Left cardiac atrium (tissue), 4 donors: ENCODE measurements at places on chromosomes 12 and 14. TPM values are rescaled to one million over a fixed set of nuclear protein-coding genes. Genes with fewer than 3 reads are reported as not detected.

DNA sequence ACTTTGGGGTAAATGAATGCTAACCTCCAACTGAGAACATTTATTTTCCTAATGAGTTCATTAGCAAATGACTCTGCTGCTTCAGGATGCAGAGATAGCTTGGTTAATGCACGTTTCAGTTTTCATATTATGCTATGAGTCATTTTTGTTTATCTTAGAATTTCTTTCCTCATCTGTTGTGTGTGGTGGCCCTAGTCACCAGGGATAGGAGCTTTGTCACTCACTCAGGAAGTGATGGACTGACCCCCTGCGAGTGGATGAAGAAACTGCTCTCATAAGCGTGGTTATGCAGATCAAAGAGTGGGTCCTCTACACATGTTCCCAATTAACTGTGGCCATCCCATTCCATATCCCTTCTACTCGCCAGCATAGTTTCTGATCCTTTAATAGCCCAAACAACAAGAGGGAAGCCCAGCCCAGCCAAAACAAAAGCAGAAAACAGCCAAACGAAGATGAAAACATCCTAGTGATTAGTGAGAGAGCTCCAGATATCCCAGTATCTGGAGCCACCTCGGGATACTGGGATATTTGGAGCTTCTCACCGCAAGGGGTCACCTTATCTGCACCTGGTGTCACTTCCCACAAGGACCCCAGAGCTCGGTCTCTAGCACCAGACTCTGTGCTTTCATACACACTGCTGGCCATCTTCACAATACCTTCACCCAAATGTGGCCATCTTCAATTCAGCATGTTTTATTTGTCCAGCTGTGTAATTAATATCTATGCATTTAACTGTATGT is 8.6 kb downstream of the TC2N start:
- DNase-seq, result no peak

DNA sequence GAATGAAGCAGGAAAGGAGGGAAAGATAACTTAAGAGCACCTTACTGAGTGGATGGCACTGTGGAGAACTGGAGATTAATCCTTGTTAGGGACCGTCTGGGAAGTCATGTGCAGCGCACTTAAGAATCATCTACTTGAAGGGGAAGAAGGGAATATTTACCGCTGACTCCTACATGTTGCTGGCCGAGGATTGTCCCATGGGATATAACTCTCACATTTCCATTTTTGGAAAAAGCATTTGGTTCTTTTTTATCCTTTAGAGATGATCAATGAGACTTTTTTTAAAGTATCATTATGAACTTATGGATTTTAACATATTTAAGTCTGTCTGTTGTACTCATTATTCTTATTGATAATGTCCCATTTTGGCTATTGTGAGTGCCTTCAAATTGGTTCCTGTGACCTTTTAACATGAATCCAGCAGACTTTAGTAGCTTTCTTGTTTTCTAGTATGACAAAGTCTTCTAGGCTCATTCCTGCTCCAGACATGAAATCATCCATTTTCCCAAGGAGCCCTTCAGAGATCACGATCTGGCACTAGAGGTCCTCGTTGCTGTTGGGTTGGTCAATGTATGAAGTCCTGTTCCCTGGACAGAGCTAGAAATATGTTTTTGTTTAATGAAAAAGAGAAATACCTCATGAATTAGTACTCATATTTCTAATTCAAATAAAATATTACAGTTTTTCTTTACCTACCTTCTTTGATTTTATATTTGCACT is 20.2 kb upstream of the FAM234B start:
- no peak for DNase-seq

DNA sequence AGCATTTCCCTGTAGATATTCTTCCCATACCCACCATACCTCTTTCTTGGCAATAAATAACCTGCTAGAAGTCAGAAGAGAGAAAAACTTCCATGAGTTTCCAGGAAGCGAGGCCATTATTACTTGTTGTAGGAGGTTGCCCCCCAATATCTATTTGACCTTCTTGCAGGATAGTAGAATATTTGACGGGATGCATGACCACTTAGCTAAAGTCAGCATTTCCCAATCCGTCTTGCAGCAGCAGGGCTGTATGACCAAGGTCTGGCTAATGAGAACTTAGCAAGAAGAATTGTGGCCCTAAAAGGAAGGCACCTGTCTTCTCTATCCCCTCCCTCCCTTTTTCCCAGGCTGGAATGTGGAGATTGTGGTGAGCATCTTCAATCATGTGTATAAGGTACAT is 51.5 kb downstream of the NINJ2 start:
- no peak for DNase-seq

DNA sequence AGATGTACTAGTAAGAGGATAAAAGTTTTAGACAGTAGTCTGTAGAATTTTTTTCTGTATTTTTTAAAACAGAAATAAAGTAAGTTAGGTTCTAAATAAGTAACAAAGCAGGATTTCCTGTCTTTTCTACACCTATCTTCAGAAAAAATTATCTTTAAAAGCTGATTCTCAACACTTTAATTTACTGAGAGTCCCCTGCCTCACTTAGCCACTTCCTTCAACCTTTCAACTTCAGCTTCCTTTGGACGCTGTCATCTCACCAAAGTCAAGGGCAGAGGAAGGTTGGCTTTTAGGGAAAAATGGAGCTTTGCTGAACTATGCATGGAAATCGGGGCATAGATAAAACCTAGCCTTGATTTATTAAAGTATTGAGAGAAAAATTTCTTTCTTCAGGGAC is 44.9 kb upstream of the CERS5 start:
- no peak for DNase-seq

DNA sequence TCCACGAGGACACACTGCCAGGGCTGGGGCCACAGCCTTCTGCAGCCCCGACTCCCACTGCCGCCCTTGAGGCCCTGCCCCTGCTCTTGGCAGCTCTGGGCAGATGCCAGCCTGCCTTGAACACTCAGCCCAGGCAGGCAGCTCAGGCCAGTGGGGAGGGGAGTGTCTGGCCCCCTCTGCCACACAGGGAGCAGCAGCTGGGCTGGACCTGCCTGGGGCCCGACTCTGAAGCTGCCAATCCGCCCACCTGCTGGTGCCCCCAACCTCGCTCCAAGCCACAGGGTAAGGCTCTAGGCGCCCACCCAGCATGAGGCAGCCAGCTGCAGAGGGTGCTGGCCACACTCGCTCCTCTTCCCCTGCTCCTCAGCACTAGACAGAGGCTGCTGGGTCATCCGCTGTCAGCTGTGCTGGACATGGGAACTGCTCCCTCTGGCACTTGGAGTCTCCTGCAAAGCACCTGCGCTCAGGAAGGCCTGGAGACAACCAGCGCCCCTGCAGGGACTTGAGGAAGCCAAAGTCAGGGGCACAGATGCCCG is 24.6 kb upstream of the NUDT14 start:
- no peak for DNase-seq

ABCD2 gene
- total RNA-seq, result 8.0 TPM

POTEM gene
- not detected for total RNA-seq

GRCh38 chr12:78149459-78149858 is 318.8 kb downstream of the NAV3 start:
- DNase-seq, result no peak

DNA sequence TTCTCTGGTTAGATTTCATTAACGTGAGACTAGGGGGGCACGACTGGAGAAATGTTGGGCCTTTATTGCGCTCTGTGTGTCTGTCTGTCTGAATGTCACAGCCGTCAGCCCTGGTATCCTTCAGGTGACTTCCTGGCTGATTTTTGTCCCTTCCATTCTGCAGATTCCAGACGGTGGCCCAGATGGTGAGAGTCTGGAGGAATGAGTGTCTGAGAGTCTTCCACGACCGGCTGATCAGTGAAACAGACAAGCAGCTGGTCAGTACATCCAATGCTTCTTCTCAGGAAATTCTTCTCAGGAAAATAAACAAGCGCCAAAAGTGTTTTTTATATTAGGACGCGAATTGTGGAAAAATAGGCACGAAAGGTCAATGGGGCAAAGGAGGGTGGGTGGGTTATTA is 93.5 kb downstream of the CCDC92 start:
- DNase-seq, result no peak

DNA sequence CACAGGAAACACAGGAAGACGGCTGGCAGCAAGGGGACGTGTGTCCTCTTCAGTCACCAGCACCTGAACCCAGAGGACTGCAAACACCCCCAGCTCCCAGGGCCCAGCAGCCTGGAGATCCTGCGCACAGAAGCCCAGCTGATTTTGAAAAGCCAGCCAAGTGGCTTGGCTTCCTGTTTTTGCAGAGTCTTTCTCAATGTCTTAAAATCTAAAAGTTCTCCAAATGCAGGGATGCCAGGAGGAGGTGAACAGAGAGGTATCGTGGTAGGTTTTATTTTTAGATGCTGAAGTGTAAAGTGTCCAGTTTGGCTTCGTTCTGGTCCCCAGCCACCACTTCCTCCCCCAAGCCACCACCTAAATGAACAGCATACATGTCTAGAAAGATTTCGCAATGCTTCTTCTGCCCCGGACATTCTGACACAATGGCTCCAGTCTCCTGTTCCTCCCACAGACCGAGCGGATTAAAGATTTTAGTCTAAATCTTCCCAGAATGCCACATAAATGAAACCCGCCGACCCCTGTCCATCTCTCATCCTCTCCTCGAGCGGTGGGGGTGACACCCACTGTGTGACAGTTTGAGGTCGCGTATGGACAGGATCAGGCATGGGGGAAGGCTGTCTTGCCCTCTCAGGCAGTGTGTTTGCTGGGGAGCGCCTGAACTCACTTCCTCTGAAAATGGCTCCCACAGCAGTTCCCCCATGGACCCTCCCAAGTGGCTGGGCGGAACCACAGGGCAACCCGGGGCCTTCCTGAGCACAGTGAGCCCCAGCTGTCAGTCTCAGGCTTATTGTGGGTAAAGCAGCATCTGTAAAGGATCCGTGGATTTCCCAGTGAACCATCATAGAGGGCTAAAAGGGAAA is 41.6 kb downstream of the ITPK1 start:
- peak; percentile 57 for DNase-seq

GRCh38 chr14:105646175-105646574 is 119.8 kb downstream of the TMEM121 start:
- DNase-seq, result no peak

TPH2 gene
- not detected for total RNA-seq

DNA sequence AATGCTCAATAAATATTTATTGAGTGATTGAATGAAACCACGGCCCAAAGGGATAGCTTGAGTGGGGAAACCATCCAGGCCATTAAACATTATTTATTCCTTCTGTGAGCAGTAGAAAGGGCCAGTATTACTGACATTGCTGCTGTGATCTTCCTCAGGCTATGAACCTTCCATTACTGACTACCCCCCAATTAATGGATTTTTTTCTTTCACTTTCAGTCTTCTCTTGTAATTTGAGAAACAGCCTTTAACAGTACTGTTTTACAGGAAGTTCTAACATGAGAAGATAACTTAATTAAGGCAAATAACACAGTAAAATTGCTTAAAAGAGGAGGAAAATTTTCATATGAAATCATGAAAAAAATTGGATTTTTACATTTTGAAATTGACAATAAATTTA is 629.5 kb downstream of the TRHDE start:
- DNase-seq, result no peak

- DNase-seq, result no peak
Measured at GRCh38 chr14:102078831-102079699, 7.8 kb downstream of the HSP90AA1 start.

DNA sequence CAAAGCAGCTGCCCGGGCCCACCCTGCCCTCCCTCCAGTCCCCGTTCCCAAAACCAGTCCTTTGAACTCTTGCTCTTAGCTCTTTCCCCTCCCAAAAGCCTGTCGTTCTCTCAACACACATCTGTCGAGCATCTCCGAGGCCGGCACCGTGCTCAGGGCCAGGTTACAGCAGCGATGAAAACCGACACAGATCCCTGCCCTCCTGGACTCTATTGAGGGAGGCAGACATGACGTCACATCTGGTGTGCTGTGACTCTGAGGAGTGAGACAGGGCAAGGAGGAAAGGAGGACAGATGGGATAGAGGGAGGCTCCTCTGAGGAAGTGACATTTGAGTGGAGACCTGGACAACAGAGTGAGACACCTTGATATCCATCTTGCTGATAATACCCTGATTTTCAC is 34.6 kb upstream of the PWP1 start:
- DNase-seq, result no peak

TSPAN19 gene
- total RNA-seq, result not detected

DNA sequence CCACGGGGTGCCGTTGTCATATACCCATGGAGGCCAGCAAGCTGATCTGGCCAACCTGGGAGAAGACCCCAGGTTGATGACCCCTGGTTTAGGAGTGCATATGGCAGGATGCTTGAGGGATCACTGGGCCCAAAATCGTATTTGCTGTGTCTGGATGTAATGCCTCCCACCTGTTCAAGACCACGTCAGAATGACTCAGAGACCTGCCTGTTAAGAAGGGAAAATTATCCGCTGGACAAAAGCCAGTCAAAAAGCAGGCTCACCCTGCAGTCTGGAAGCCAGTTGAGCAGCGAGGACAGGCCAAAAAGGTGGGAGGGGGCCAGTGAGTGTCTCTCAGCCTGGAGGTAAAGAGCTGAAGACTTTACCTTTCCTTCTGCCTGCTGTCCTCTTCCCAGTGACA is 449.2 kb downstream of the DPF3 start:
- DNase-seq, result no peak

- no peak for DNase-seq
Measured at GRCh38 chr14:55075628-55076175, 24.3 kb downstream of the MAPK1IP1L start.

ZBTB42 gene
- total RNA-seq, result 8.1 TPM

ANKS1B gene
- 3.1 TPM for total RNA-seq
